Glomerular endothelial cell (primary cell): ENCODE measurements at places on chromosomes 12 and 14.

- no peak for DNase-seq
Measured at GRCh38 chr14:61510736-61511557, 184.4 kb upstream of the HIF1A start.

GRCh38 chr12:110165540-110166159, 41.5 kb downstream of the IFT81 start:
- DNase-seq, result no peak

DNA sequence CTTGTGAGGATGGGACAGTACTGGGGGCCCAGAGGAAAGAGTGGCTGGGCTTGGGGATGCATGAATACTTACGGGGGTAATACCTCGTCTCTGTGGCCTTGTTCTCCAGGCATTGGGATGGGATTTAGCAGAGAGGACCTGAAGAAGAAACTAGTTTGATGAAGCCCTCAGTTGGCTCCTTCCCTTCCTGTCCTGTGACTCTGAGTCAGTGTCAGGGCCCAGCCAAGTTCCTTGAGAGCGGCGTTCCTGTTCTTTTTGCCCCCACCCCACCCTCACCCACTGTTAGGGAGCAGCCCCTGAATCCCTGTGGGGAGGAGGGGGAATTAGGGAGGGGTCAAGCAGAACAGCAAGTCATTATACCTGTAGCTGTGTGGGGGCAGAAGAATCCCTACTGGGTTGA, 5.2 kb upstream of the LRP1-AS start:
- DNase-seq, result no peak

DNA sequence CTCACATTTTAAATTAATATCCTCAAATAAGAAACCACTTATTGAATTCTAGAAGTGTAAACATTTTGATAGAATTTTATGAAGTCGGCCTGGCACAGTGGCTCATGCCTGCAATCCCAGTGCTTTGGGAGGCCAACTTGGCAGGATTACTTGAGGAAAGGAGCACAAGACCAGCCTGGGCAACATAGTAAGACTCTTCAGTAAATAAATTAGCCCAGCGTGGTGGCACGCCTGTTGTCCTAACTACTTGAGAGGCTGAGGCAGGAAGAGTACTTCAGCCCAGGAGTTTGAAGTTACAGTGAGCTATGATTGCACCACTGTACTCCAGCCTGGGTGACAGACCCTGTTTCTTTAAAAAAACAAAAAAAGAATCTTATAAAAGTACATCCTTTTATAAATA, 8.9 kb upstream of the ZNF410 start:
- no peak for DNase-seq

- DNase-seq, result no peak
Measured at GRCh38 chr14:70441641-70442040, 10.3 kb upstream of the ADAM21 start.

DNA sequence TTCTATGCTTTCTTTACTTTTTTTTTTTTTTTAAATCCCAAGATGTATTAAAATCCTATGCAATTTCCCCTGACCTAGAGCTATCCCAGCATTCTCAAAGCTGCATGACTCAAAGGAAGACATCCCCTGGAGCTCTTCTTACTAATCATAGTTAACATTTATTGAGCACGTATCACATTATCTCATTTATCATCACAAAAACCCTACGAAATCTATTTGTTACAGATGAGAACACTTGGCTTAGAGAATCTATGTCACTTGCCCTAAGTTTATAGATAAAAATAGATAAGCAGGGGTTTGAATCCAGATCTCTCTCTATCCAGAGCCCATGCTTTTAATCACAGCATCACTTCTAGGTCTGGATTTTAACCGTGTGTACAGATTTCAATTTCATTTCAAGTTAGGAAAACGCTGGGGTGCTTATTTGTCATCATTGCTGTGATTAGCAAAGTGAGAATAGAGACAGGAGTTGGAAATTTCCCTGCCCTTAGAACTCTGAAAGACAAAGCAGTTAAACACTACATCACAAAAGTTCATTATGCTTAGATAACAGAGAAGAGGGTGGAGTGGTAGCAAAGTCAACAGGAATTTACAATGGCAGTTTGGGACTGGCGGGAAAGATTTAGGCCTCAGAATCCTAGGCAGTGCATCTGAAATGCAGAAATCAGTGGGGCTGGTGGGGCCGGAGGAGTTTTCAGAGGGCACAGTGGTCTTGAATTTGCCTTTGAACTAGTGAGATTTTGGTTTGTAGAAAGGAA, 177.7 kb upstream of the FRMD6 start:
- DNase-seq, result no peak

GRCh38 chr14:72947366-72948160, 21.3 kb downstream of the DCAF4 start:
- DNase-seq, result no peak

DNA sequence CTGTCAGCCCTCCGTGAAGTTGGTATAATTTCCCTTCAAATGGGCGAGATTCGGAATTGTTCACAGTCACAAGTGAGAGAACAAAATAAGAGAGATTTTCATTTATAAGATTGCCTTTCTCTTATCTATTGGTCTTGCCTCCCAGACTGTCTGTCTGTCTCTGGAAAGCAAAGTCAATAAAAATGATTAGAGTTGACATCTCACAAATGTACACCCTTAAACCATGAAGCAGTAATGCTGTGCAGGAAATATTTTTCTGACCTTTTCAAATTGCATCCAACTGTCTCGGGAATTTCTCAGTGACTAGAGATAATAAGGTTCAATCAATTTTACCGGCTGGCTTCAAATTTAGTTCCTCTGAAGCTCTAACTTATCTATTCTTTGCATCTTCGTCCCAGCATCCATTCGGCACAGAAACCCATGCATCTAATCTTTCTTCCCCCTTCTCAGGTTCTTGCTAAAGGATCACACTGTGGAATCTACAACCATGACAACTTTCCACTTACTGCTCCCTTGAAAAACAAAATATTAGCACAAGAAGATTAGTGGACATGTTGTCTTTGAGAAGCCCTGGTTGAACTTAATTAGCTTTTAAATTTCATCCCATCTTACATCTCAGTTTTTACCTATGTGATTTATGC, 93.1 kb downstream of the RMST start:
- no peak for DNase-seq

DNA sequence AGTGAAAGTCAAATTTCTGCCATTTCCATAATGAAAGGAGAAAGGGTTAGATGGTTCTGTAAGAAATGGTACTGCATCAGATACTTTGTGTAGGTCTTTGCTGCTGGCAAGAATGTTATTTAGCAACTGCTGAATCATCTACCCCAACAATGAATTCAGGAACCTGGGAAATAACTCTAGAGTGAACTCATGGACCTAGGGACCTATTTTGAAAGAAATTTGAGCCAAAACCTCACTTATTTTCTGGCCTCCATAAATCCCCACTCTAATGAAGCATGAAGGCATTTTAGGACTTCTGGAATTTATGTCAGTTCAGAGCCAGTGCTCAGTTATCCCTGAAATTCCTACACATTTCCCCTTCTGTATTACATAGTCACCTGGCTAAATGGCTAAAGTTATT, 50.9 kb upstream of the CPNE8 start:
- no peak for DNase-seq

- no peak for DNase-seq
Measured at GRCh38 chr12:132147423-132148367, 3.4 kb downstream of the NOC4L start.

- DNase-seq, result no peak
Measured at GRCh38 chr12:132658149-132658894, 28.8 kb downstream of the POLE start.

DNA sequence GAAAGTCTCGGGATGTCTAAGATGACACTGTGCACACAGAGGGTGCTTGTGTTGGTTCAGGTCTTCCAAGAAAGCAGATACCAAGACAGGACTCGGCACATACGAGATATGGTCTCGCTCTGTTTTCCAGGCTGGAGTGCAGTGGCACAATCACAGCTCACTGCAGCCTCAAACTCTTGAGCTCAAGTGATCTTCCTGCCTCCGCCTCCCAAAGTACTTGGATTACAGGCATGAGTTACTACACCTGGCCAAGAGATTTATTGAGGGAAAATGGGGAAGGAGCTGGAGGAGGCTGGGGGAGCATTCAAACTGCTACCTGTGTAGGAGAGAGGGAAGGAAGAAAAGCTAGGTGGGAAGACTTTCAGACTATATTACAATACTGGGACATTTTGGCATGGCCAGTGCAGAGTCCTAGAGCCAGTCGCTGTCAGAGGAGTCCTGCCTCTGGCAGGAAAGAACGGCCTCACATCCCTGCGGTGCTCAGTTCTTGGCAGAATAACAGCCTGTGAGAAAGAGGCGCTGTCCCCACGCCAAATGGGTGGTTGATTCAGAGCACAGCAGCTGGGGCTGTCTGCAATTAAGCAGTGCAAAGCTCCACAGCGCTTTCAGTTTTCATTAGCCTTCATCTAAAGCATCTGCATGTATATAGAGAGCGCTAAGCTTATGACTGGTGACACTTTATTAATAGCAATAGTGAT, 18.3 kb downstream of the SLC17A8 start:
- DNase-seq, result no peak

- DNase-seq, result no peak
Measured at GRCh38 chr12:94070520-94070919, 77.9 kb upstream of the PLXNC1 start.

DNA sequence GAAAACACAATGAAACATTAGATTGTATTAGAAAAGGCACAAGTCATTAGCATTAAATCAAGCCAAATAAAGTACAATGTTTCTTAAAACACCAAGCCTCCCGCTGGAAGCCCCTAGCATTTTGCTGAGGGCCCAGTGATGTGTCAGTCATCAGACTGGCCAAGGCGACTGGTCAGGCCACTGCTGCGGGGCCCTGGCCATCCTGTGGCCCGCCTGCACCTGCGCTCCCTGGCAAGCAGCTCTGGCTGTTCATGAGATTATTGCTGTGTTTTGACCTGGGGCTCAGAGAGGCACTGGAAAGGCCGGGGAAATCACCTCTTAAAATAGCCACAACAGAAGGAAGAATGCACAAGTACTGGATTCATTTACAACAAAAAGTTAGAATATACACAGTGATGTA, 24.2 kb upstream of the AMN start:
- no peak for DNase-seq

DNA sequence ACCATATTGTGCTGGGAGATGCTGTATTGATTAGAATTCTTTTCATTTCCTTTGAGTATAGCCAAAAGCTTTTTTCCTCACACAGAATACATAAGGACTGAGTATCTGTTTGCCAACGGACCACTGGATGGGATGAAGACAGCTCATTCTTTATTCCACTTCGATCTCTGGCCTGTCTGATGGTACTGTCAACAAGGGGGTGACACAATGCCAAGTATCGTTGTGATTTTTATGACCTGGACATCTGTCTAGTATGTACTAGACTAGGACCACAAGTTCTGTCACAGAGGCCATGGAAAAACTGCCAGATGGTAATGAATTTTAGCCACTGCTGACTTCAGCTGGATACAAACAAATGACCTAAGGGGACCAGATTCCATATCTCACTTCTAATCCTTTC, 502.7 kb downstream of the SOX5 start:
- no peak for DNase-seq

DNA sequence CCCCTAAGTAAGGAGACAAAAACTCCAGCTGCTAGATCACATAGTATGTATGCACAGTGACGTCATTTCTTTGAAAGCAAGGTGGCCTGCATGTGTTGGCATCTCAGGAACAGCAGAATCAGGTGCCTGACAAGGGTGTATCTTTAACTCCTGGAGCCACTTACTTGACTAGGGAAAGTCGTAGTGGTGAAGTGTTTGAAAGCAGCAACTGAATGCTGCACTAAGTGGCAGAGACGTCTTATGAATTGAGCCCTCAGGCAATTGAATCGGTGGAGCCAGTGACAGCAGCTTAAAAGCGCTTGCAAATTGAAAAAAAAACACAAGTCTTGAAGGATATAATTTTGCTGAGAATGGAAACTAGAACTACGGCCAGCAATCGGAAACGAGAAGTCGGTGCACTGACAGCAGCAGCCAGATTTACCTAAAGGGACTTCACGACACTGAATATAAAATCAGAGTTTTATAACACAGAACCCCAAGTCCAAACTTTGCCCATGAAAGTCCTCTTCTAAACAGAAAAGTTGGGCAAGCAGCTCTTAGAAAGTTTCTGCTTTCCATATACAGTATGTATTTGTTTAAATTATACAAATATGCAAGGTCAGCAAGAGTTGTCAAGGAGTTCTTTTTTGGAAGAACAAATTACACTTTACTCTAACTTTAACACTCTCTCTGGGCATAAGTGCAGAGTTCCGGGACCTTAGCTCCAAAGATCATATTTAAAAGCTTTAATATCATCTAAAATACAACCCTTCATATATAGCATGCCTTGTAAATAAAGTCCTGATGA, 1.1 kb downstream of the IGF1 start:
- no peak for DNase-seq

DNA sequence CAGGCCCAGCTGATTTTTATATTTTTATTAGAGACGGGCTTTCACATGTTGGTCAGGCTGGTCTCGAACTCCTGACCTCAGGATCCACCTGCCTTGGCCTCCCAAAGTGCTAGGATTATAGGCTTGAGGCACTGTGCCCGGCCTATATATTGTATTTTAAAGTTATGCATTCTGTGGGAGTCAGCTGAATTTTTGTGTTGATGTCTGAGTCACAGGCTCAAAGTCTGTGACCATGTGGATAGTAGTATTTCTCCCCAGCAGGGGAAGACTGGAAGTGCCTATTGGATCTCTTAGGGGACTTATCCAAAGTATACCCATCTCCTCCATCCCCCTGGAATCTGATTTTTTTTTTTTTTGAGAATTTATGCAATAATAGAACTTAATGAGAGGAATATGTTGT, 43.8 kb upstream of the ATF1 start:
- DNase-seq, result no peak

- no peak for DNase-seq
Measured at GRCh38 chr14:47270715-47271114, 404.7 kb downstream of the MDGA2 start.

DNA sequence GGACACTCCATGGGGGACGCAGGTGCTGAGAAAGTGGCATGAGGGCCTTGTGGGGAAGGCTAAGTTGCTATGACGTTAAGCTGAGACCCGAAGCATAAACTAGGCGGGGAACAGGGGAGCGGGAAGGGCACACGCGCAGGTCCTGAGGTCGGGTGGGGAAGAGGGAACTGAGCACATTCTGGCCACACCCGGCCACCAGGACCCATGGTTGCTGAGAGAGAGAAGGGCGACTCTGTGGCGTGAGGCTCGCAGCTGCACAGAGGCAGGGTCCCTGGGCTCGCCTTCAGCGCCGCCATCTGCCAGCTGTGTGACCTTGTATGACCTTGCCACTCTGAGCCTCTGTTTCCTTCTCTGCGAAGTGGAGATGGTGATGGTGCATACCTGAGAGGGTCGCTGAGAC, 182.5 kb downstream of the PHETA1 start:
- no peak for DNase-seq

GRCh38 chr12:56190695-56191155, 1.4 kb upstream of the SMARCC2 start:
- DNase-seq, result no peak

DNA sequence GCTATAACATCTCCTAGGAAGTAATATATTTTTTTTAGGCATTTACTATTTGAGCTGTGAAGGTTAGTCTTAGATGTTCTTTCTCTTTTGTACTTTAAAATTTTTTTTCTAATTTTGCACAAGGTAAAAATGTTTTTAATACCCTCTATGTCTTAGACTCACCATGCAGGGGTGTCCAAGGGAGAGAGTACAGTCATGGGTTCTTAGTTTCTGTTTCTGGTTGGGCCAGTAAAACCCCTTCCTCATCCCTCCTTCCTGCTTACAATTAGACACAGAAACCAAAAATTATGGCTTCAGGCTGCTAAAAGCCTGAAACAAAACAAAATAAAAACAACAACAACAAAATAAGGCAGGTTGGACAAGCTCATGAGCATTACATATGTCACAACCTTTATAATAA, 193.0 kb downstream of the SYT1 start:
- no peak for DNase-seq
